ENCODE measurements at places on chromosomes 16 and 17. TPM values are rescaled to one million over a fixed set of nuclear protein-coding genes. Genes with fewer than 3 reads are reported as not detected.

GRCh38 chr16:66491716-66492064 lies 58.2 kb downstream of the TK2 start:
- no peak for DNase-seq

P3H4 gene
- total RNA-seq, result 47.1 TPM

DNA sequence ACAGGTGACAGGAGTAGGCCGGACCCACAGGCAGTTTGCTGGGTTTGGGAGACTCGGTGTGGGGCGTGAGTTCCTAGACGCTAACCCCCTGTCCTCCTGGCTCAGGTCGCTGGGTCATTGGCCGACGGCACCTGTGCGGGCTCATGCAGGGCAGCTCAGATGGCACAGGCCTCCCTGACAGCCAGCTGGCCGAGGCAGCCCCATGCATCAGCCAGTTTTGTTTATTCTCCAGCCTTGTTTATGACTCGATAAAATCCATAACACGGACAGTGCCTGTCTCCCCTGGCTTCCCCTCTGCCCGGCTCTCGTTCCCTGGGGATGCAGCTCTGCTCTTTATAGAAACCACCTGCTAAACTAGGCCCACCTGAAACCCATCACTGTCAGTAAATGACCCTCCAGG lies 46.0 kb downstream of the SDK2 start:
- DNase-seq, result no peak

EPOP gene
- total RNA-seq, result 2.4 TPM

DNA sequence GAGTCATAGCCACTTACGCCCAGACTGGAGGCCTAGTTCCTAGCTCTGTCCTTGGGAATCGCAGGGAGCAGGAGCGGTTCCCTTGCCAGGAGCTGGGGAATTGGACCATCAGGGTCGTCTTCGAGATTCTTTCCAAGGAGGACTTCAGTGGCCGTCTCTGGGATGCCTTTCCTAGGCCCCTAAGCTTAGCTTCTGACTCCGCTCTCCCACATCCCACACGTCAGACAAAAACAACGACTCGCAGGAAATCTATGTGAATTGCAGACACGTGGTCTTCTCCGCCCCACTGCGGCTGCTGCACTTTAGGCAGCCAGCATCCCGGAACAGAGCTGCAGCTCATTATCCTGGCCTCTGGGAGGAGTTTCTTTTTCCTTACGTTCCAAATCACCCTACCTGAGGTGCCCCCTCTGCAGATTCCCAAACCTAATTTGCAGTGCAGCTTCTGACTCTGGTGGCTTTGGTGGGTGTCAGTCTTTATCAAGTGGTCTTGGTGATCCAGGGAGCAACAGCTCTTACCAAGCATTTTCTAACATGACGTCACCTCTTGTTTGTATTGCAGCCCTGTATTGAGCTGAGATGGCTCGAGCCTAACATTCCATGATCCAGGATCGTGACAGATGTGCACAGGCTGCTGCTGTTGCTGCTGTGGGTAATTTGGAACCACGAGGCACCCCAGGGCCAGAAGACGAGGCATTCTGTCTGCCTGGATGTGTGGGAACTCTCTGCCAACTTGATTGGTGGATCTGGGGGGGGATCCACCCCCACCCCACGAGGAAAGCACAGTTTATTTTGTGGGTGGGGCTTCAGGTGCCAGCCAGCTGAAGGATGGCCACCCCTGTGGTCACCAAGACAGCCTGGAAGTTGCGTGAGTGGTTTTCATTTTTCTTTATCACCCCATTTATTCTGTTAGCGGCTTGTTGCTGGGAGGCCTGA lies 1.1 kb downstream of the KATNB1 start:
- peak; percentile 69 for DNase-seq

DNA sequence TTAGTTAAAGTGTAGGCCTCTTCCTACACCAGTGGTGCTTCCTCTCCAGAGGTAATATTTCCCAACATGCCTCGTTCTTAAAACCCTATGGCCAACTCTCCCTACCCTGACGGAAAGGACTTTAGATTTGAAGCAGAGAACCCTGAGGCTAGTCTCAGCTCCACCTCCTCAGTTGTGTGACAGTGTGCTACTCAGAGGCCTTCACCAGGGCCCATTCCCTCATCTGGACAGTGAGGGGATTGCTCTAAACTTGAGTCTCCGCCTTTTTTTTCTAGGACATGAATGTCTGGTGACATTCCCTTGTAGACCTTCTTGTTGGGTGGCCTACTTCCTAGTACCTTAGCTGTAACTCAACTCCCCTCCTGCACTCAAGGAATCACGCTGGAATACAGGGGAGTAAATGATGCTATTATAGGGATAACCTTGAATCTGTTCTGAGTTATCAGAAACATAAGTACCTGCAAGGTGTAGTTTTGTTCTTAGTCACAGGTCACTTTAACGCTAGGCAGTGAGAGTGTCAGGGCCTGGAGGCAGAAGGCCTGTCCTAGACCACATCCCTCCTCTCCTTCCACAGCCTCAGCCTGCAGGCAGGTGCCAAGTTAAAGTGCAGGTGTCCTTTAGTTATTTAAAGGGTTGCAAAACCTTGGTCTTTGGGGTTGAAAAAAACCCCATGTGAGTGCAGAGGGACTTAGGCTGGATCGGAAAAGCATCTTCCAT lies 26.9 kb downstream of the LDHD start:
- no peak for DNase-seq

CES3 gene
- total RNA-seq, result 6.3 TPM

DNA sequence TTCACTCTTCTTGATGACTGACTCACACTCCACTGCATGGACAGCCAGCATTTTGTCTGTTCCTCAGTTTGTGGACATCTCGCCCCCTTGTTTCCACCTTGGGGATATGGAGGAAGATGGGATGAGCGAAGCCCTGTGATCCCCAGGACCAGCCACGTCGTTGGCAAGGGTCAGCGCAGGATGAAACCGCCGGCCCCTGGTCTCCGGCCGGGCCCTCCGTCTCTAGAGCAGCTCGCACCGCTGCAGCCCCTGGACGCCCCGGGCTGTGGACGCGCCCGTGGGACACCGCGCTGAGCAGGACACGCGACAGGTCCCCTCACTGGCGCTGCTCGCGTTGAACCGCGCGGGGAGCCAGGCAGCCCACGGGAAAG lies 604 bp upstream of the ZC3H18 start:
- no peak for DNase-seq

ZNF423 gene
- total RNA-seq, result under 0.01 TPM

- no peak for DNase-seq
Measured at GRCh38 chr16:17237350-17237944, 233.3 kb downstream of the XYLT1 start.

DNA sequence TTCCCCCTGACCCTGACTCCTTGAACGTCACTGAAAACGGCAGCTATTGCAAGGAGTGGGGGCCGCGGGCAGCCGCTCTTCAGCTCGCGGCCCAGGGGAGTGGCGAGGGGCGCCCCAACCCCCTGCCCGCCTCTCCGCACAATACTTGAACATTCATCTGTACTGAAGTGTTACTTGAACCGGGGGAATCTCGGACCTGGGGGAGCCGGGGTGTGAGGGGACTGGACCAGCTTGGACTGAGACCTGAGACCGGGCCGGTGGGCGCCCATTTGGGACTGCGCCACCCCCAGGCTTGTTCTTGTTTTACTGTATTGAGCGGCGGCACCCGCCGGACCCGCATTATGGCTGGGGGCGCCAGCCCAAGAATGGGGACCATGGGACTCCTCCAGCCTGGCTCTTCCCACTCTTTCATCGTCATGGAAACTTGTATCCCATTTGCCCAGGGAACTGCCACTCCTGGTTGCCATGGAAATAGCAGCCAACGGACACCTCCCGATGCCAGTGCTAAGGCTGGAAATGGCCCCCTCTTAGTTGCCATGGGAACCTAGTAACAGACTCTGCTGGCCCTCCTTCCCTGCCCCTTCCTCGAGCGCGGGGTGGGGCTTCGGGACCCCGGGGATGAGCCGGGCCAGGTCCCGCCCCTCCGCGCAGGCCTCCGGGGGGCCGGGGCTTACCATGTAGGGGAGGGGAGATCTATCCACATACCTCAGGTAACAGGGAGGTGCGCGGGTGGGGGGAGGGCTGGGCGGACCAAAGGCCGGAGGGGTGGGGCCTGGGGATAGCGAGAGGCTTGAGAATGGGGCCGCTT lies 805 bp upstream of the ORAI3 start:
- peak; percentile 89 for DNase-seq

RGS9 gene
- total RNA-seq, result 1.1 TPM

DNA sequence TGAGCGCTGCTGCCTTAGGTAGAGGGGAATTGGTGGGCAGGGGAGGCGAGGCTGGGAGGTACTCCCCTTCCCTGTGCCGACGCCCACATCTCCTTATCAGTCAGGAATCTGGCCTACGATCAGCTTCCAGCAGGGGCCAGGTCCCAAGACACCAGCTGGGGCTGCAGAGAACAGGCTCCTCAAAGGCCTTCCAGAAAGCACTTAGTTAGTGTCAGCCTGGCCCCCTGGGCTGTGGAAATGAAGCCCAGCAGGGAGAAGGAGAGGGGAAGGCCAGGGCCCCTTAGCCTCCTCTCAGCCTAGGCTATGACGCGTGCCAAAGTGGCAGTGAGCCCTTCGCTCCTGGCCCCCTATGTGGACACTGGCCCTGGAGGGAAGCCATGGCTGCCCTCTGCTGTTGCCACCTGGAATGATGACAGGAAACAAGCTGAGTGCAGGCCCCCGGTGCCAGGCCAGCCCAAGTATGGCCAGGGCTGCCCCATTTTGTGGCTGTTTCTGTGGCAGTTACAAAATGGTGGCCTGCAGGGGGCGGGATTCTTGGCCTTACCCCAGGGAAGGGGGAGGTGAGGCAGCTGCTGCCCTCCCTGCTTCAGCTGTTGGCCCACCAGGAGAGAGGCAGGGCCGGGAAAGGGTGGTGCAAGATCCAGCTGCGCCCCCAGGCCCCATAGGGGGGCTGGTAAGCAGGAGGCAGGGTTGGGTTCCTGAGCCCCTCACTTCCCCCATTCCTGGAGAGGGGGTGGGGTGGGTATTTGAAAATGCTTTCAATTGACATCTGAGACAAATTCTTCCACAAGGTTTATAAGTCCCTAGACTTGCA lies 11.3 kb downstream of the TBX4 start:
- DNase-seq, result no peak

IL17C gene
- under 0.01 TPM for total RNA-seq

GRCh38 chr17:50043290-50044148 lies 12.4 kb upstream of the ITGA3 start:
- DNase-seq, result peak; percentile 56

DNA sequence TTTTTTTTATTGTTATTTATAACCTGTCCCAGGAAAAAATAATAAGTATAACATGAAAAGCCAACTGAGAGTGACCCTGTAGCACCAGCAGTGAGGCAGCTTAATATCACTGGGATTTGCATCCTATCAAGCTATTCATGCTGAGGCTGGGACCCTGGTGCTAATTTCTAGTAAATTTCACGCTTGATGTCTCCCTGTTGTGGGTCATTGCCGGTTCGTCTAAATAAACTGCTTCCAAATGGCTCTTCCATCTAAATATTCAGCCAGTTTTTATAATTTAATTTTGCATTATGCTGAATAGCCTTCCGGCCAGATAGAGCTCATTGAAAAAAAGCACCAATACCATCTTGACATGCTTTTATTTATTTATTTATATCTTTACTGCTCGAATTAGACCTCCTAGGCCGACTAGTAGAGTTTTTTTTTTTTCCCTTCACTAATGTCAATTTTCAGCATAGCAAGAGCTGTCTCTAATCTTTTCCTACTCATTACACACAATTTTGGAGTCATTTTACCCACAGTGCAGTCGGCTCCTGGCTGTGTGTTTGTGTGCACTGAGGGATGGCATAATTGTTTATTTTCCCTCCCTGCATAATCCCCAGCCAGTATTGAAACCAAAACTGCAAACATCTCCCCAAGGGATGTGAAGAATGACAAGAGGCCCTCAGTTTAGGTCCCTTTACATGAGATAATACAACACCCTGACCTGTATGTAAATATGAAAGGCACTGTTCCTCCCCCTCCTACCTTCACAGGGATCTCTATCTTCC lies 168.8 kb downstream of the AATF start:
- no peak for DNase-seq

GRCh38 chr16:75004460-75004859 lies 5.6 kb downstream of the ZNRF1 start:
- no peak for DNase-seq

DHX38 gene
- total RNA-seq, result 91.6 TPM

ARRB2 gene
- total RNA-seq, result 2.9 TPM

TSPOAP1 gene
- 0.26 TPM for total RNA-seq

DNA sequence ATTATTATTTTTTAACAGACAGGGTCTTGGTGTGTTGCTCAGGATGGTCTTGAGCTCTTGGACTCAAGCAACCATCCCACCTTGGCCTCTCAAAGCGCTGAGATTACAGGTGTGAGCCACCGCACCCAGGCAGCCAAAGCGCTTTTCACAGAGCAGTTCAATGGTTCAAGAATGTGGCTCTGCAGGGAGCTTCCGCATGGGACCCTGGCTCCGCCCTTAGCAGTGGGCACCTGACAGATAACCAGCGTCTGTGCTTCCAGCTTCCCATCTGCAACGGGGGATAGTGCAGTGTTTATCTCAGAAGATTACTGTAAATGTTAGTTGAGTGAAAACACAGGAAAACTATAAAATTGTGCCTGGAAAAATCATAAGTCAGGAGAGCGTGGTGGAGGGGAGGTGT lies 99.4 kb downstream of the KCNJ12 start:
- DNase-seq, result no peak

- DNase-seq, result no peak
Measured at GRCh38 chr16:1808691-1809090, 15.2 kb upstream of the IGFALS start.

OTOP2 gene
- under 0.01 TPM for total RNA-seq

DNA sequence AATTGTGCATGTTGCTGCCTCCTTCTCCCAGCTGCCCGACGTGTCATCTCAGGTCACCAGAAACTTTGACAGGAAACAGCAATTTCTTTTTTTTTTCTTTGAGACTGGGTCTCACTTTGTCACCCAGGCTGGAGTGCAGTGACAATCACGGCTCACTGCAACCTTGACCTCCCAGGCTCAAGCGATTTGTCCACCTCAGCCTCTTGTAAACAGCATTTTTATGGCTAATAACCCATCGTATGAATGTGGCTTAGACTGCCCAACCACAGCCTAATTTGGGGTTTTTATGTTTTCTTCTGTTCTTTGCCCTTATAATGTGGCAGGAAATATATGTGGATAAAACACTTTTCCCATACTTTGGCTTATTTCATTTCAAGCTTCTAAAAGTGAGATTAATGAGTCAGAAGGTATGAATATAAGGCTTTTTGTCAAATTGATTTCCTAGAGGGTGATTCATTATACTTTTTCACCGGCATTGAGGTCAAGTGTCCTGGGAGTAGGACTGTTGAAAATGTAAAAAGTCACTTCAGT lies 31.0 kb upstream of the SLC5A10 start:
- peak; percentile 76 for DNase-seq

- no peak for DNase-seq
Measured at GRCh38 chr17:38333635-38334295, 10.0 kb downstream of the GPR179 start.

UNC45B gene
- total RNA-seq, result not detected

Measured in bronchial epithelial cell (primary cell).